ENCODE measurements at places on chromosomes 5 and 9. TPM values are rescaled to one million over a fixed set of nuclear protein-coding genes. Genes with fewer than 3 reads are reported as not detected.

The PBX3 gene
- 105 TPM for total RNA-seq

The STPG3 gene
- not detected for total RNA-seq

The SGTB gene
- total RNA-seq, result 4.6 TPM

The TOR4A gene
- 5.8 TPM for total RNA-seq

The ZBTB43 gene
- 18.3 TPM for total RNA-seq
